ENCODE measurements at places on chromosomes 7 and 10. TPM values are rescaled to one million over a fixed set of nuclear protein-coding genes. Genes with fewer than 3 reads are reported as not detected.

Gene TEX36
- total RNA-seq, result not detected

Gene PAX4
- total RNA-seq, result not detected

Gene SUGCT
- 5.0 TPM for total RNA-seq

Gene SPACDR
- total RNA-seq, result 0.86 TPM

Gene FAM25C
- not detected for total RNA-seq

Gene C10orf53
- total RNA-seq, result not detected

Gene AKR1C3
- 7.4 TPM for total RNA-seq

Gene CALHM3
- not detected for total RNA-seq

Gene CPVL
- 2.6 TPM for total RNA-seq

Gene SUN3
- total RNA-seq, result not detected

Gene TRIM50
- not detected for total RNA-seq

Gene TLX1
- not detected for total RNA-seq

Gene SKIDA1
- 0.29 TPM for total RNA-seq

Gene MRLN
- total RNA-seq, result not detected

Gene GBX1
- not detected for total RNA-seq

Measured in myometrial cell (primary cell).